ENCODE measurements at places on chromosomes 13 and 19.

DNA sequence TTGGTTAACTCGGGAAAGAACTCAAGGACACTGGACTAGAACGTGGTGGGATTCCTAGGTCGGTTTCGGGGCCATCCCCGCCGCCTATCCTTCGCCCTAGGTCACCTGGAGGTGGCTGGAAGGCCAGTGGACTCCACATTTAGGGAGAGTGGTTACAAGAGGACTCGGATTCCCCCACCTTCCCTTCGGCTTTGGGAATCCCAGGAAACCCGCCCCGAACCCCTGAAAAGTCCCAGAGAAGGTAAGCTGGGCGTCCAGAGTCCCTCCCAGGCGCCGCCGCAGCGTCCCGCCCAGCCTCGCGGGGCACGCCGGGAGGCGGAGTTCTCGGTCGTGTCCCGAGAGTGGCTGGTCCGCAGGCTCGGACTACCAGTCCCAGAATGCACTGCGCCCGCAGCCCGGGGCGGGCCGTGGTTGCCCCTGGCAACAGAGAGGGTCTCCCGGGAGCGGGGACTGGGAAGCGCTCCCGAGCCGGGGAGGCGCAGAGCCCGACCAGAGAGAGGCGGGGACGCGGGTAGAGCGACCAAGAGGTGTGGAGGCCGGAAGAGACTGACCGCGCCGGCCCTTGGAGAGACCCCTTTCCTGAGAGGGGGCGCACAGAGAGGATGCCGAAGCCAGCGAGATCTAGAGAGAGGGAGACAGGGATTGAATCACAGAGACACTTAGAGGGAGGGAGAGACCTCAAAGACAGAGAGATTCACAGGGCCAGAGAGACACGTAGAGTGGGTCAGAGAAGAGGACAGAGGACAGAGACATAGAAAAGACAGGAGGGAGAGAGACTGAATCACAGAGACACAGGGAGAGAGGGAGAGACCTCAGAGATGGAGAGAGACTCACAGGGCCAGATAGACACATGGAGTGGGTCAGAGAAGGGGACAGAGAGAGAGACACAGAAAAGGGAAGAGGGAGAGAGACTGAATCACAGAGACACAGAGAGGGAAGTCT, 2.6 kb upstream of the PRKCG start:
- peak; percentile 88 for DNase-seq

DNA sequence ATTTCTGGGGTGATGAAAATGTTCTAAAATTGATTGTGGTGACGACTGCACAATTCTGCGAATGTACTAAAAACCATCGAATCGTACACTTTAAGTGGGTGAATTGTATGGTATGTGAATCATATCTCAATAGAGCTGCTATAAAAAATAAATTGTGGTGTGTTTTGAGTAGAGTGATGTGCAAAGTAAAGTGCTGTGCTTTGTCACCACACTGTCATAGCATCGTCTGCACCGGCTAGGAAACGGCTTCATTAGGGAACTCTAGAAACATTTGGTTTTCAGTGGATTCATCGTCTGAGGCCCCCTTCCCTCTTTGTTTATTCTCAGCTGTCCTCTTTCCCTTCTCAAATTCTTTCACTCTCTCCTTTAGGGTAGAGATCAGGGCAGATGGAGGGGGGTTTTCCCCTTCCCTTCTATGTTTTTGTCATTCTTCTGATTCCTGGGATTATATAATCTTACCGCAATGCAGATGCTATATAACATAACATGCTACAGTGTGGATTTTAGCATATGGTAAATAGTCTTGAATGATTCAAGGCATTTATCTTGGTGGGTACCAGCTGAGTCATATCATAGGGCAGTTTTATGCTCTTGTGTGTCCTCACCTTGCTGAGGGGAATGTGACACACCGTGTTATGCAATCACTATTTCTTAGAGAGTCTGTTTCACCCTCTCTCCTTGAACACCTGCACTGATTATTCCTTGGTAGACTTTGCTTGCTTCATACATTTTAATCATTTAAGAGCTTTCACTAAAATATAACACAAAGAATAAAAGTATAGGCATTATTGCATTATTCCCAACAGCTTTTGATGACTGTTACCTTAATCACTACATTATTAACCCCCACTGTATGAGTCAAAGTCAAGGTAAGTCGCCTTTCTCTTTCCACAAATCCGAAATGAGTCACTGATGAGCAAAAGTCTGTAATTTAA, 239.4 kb downstream of the DCLK1 start:
- no peak for DNase-seq

GRCh38 chr13:28609926-28610325, 49.0 kb upstream of the POMP start:
- peak; percentile 57 for DNase-seq

DNA sequence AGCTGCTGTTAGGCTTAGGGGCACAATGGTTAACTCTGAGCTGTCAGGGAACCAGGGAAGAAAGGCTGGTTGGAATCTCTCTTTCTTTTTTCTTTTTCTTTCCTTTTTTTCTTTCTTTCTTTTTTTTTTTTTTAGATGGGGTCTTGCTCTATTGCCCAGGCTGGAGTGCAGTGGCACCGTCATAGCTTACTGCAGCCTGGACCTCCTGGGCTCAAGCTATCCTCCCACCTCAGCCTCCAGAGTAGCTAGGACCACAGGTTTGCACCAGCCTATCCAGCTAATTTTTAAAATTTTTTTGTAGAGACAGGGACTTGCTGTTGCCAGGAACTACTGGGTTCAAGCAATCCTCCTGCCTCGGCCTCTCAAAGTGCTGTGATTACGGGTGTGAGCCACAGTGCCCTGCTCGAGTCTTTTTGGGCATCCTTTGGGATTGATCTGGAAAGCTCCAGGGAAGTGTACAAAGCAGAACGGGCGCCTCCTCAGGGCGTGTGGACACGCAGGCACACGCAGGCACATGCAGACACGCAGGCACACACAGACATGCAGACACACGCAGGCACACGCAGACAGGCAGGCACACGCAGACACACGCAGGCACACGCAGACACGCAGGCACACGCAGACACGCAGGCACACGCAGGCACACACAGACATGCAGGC, 99.2 kb downstream of the GADD45B start:
- no peak for DNase-seq

GRCh38 chr13:74715718-74716117, 581.5 kb upstream of the KLF12 start:
- DNase-seq = no peak

GRCh38 chr13:36882829-36883390, 37.1 kb downstream of the SMAD9 start:
- no peak for DNase-seq

DNA sequence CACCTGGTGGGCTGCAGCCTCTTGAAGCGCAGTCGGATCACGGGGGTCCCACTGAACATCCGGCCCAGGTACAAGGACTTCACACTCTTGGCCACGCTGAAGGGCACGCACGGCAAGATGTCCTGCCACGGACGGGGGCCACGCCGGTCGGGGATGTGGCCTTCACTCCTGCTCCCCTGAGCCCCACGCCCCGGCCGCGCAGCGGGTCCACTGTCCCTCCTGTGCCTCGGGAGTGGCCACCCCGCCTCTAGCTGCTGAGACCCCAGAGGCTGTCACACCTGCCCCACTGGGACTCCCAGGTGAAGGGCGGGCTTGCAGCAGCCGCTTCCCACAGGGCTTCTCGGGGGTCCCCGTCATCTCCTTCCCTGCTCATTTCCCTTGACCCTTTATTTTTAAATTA, 31.2 kb downstream of the GAS6 start:
- DNase-seq = no peak

GRCh38 chr13:25778808-25779305, 273.0 kb downstream of the SHISA2 start:
- DNase-seq = no peak

- peak; percentile 3 for DNase-seq
Measured at GRCh38 chr13:58583966-58584365, 952.4 kb downstream of the PCDH17 start.

DNA sequence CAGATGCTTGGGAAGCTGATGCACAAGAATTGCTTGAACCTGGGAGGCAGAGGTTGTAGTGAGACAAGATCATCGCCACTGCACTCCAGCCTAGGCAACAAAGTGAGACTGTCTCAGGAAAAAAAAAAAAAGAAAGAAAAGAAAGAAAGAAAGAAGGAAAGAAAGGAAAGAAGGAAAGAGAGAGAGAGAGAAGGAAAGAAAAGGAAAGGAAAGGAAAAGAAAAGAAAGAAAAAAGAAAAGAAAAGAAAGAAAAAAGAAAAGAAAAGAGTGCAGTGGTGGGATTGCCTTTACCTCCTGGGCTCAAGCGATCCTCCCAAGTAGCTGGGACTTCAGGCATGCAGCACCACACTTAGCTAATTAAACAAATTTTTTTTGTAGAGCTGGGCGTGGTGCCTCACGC, 12.9 kb downstream of the OLFM2 start:
- no peak for DNase-seq

DNA sequence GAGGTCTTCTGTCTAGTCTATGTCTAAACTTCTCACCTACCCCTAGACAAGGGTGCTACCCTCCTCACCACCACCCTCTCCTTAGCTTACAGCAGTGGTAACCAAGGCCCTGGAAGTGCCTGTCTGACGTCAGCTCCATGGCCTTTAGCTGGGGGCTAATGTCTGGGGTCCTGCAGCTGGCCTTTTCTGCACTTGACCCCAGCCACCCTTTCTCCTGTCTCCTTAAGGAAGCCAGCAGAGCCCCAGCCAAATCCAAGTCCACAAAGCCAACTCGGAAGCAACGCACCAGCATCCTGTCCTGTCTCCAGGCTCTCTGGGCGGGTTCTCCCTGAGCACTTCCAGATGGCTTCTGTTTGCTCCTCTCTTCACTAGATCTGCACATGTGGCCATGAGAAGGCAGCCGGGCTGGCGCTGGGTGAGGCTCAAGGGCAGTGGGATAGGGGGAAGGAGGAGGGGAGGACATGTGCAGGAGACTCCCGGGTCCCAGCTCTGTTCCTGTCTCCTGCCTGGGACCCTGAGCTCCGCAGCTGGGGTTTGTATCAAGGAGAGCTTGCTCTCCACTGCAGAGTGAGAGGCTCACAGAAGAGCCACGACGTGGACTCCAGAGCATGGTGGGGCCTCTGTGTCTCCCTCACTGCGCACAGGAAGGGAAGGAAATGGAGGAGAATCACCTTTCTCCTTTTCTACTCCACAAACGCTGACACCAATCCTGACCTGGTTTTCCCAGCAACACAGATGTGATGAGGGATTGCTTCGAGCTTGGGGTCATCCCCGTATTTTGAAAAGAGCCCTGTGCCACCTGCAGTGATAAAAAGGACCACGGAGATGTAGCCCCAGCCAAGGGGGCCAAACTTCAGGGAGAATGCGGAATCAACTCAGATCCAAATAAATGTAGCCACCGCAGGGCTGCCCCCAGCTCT, 204.2 kb downstream of the USP12 start:
- DNase-seq = no peak

GRCh38 chr19:35851213-35852028, 883 bp downstream of the NPHS1 start:
- no peak for DNase-seq

DNA sequence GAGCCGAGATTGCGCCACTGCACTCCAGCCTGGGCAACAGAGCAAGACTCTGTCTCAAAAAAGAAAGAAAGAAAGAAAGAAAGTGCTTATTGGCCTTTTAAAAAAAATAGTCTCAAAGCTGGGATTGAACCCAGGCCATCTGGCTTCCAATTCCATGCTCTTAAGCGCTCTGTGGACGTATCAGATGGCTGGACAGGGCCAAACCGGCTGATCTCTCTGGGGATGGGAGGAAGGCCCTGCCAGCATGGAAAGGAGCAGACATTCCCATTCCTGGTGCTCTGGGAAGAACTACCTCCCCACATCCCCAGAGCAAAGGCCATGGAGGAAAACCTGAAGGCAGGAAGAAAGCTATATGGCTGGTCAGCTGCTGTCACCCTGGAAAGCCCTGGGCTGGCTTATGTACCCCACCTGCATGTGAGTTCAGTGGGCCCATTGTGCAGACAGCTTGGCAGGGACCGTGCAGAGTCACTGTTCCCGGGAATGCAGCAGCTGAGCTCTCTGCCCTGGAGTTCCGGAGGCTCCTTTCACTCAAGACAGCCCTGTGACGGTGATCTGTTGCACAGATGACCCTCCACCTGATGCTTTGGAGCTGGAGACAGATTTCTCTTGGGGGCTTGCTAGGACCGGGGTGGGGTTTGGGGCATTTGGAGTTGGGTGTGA, 84.3 kb downstream of the SIPA1L3 start:
- no peak for DNase-seq

GRCh38 chr13:79541426-79542049, 60.6 kb downstream of the NDFIP2 start:
- peak; percentile 35 for DNase-seq

- no peak for DNase-seq
Measured at GRCh38 chr13:27201661-27202060, 30.1 kb upstream of the USP12 start.

- DNase-seq = no peak
Measured at GRCh38 chr13:93225610-93226009, 997 bp upstream of the GPC6 start.

DNA sequence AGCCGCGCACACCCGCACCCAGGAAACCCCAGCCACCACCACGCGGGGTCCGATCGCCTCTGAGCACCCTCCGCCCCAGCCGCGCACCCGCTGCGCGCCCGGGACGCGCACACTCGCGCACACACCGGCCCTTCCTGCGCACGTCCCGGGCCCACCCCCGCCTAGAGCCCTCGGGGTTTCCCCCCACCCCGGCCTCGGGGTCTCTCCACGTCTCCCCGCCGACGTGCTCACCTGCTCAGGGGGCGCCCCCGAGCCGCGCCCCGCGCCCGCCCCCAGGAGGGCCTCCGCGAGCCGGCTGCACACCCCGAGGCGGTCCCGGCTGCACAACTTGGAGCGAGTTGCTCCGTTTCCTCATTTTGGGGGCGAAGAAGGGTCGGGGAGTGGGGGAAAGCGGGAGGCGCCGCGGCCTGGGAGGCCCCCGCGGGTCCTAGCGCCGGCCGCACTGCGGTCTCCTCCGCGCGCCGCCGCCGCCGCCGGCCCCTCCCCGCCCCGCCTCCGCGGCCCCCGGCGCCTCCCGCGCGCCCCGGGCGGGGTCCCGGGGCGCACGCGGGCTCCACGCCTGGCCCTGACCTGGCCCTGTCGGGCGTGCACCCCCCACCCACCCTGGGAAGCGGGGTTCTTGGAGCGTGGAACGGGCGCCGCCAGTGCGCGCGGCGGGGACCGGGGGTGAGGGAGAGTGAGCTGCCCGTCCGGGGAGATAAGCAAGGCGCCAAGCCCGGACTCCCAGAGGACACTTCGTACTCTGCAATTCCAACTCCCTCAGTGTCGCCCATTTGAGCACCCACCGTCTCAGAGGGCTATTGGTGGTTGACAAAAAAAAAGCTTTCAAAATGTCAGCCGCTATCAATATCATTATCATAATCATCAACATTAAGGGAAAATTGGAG, at the start of gene MATK:
Gene MATK, minus strand, starts transcription at position 444 of the 887 bp plus-strand sequence. CDS start 1,246 bp downstream, outside the sequence.
- no peak for DNase-seq

DNA sequence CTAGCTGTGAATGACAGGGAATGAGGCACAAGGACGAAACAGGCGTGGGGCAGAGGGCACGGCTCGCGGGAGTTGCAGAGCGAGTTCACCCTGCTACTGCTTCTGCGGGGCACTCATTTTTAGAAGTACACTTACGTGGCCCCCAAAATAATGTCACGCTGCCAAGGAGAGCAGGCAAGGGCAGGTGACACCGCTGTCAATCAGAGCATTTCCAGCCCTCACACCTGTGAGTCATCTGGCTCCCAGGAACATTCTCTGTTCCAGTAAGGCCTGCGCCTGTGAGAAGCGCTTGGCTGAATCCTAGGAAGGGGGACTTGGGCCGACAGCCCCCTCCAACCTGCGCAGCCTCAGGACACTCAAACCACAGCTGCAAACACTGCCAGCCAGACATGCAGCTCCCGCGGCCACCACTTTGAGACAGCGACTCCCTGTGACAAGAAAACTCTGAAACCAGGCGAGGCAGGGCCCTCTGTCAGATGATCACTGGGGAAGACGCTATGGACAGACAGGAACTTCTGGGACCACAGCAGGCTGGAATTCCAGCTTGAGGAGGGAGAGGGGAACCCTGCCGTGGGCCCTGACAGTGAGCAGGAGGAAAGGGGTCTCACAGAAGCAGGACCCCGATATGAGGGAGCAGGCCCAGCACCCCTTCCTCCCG, 12.7 kb downstream of the DOT1L start:
- no peak for DNase-seq
